Aorta (tissue), 5 donors: ENCODE measurements at places on chromosomes 1 and 21.

DNA sequence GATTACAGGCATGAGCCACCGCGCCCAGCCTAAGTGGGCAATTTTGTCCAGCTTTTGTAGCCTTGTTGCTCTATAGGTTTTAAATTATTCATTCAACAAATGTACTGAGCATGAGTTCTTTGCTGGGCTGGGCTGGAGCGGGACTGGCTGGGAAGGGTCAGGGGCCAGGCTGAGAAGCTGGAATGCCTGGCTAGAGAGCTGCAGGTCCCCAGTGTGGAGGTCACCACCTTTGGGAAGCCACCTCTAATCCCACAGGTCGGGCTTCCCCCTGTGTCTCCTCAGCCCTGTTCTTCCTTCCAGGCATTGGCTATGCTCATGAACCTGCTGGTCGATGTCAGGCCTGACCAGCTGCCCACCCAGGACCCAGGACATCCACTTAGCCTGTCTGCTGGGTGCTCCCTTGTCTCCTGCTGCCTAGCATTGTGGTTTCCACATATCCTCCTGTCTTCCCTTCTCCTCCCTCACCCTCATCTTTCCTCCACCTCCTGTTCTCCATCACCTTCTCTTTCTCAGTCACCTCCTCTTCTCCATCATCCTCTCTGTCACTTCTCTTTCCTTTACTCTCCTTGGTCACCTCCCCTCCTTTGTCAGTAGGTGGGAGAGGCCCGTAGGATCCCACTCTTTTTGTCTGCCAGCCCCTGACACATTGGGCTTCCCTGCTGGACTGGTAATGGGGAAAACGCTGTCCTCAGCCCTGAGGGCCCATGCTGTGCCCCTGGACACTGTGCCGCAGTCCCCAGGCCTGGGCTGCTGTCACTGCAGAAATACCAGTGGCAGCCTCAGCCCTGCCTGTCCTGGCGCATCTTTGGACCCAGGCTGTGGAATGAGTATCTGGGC lies 23.8 kb downstream of the SERINC2 start:
- no peaks in the 10 kb centered on the region for H3K27me3 ChIP-seq
- H3K36me3 ChIP-seq, result no peaks in the 10 kb centered on the region
- no peaks in the 10 kb centered on the region for H3K4me1 ChIP-seq
- no peak overlapping the region for H3K27ac ChIP-seq
- DNase-seq, result no peak

- peaks cover 3% of the 10 kb centered on the region for H3K36me3 ChIP-seq
- no peak overlapping the region for H3K4me3 ChIP-seq
- H3K27ac ChIP-seq, result no peak overlapping the region
- no peak for DNase-seq
- no peaks in the 10 kb centered on the region for H3K27me3 ChIP-seq
Measured at GRCh38 chr1:15719381-15720120, 16.5 kb upstream of the SLC25A34 start.

GRCh38 chr1:114164840-114165543 lies 11.3 kb upstream of the SYT6 start:
- DNase-seq, result no peak
- H3K27me3 ChIP-seq, result no peaks in the 10 kb centered on the region
- H3K4me1 ChIP-seq, result no peaks in the 10 kb centered on the region
- no peak overlapping the region for H3K27ac ChIP-seq
- no peaks in the 10 kb centered on the region for H3K36me3 ChIP-seq

DNA sequence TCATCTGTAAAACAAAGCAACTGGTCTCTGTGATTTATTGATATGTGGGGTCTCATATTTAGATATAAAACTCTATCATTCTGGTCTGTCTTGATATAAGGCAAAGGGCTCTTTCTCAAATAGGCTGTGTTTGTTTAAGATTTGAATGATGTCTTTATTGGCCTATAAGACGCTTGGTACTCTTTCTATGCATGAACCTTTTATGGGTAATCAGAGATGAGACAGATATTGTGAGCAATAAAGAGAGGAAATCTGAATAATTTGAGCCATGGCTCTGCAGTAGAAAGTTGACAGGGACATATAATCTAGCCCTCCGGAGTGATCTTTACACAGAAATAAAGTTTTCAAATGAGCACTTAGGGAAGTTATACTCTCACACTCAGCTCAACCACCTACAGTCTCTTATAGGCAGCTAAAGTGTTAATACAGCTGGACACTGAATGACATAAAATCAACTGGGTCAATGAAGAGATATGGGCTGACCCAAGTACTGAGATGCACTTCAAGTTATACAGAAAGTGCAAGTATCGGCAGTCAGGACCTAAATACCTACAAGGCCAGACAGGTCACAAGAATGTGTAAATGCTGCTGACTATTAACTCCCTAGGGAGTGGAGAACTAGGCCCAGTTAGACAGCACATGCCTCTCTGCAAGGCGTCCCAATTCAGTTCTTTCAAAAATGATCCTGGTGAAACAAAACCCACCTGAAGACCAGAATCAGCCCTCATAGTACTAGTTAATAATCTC lies 111.0 kb downstream of the PTPN14 start:
- peaks cover 2% of the 10 kb centered on the region for H3K4me1 ChIP-seq
- H3K36me3 ChIP-seq, result no peaks in the 10 kb centered on the region
- no peak overlapping the region for H3K4me3 ChIP-seq
- no peak for DNase-seq
- H3K27ac ChIP-seq, result peak overlapping the region; percentile 87

DNA sequence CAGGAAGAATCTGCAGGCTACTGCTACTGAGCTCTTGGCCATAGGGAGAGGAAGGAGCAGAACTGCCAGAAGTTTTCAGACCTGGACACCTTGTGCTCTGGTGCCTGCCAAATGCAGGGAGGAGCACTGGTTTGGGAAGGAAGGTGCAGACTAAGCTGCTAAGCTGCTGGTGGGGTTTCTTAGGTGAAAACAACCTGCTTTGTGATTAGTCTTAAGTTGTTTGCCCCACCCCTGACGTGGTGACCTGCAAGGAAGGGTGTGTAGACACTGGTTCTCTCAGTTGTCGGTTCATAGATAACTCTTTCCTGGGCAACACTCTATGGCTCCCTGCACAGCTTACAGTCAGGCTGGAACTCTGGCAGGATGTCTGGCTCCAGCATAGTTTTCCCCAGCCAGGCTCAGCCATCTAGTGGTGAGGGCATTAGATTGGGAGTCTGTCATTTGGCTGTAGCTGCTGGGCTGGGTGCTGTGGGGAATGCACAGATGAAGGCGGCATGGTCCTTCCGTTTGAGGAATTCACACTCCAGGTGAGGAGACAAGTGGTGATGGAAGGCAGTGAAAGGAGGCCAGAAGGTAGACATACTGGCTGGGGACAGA lies 10.3 kb upstream of the S100A10 start:
- H3K27me3 ChIP-seq, result no peaks in the 10 kb centered on the region
- no peaks in the 10 kb centered on the region for H3K4me1 ChIP-seq
- H3K27ac ChIP-seq, result no peak overlapping the region
- DNase-seq, result no peak
- no peaks in the 10 kb centered on the region for H3K36me3 ChIP-seq

GRCh38 chr1:86739648-86740509 lies 35.5 kb downstream of the SH3GLB1 start:
- peaks cover 2% of the 10 kb centered on the region for H3K36me3 ChIP-seq
- H3K27ac ChIP-seq, result no peak overlapping the region
- no peaks in the 10 kb centered on the region for H3K27me3 ChIP-seq
- no peaks in the 10 kb centered on the region for H3K4me1 ChIP-seq
- no peak for DNase-seq

DNA sequence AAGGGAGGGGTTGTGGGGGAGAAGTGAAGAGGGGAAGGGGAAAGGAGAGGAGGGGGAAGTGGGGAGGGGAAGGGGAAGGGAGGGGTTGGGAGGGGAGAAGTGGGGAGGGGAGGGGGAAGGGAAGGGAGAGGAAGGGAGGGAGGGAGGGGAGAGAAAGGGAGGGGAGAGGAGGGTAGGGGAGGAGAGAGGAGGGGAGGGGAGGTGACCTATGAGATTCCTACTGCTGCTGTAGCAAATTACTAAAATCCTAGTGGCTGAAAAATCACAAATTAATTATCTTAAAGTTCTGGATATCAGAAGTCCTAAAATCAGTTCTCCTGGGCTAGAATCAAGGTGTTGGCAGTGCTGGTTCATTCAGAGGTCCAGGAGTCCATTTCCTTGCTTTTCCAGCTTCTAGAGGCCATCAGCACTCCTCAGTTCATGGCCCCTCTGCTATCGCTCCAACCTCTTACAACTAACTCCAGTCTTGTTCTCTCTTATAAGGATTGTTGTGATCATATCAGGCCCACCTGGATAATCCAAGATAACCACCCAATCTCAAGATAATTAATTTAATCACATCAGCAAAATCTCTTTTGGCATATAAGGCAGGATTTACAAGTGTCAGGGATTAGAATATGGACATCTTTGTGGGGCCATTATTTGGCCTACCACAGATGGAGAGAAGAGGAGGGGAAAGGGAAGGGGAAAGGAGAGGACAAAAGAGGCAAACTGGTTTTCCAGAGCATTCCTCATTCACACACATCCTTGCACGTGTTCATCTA lies 30.4 kb upstream of the KANK4 start:
- no peaks in the 10 kb centered on the region for H3K4me1 ChIP-seq
- H3K36me3 ChIP-seq, result no peaks in the 10 kb centered on the region
- no peak for DNase-seq
- H3K4me3 ChIP-seq, result no peak overlapping the region

GRCh38 chr21:33897739-33898138 lies 17.9 kb downstream of the ATP5PO start:
- no peak for DNase-seq
- no peaks in the 10 kb centered on the region for H3K36me3 ChIP-seq
- no peak overlapping the region for H3K27ac ChIP-seq
- H3K4me1 ChIP-seq, result peaks cover 4% of the 10 kb centered on the region
- H3K4me3 ChIP-seq, result no peak overlapping the region

- peak; percentile 77 for DNase-seq
- H3K27ac ChIP-seq, result no peak overlapping the region
- H3K36me3 ChIP-seq, result no peaks in the 10 kb centered on the region
Measured at GRCh38 chr1:184036517-184036949, 995 bp downstream of the COLGALT2 start.

DNA sequence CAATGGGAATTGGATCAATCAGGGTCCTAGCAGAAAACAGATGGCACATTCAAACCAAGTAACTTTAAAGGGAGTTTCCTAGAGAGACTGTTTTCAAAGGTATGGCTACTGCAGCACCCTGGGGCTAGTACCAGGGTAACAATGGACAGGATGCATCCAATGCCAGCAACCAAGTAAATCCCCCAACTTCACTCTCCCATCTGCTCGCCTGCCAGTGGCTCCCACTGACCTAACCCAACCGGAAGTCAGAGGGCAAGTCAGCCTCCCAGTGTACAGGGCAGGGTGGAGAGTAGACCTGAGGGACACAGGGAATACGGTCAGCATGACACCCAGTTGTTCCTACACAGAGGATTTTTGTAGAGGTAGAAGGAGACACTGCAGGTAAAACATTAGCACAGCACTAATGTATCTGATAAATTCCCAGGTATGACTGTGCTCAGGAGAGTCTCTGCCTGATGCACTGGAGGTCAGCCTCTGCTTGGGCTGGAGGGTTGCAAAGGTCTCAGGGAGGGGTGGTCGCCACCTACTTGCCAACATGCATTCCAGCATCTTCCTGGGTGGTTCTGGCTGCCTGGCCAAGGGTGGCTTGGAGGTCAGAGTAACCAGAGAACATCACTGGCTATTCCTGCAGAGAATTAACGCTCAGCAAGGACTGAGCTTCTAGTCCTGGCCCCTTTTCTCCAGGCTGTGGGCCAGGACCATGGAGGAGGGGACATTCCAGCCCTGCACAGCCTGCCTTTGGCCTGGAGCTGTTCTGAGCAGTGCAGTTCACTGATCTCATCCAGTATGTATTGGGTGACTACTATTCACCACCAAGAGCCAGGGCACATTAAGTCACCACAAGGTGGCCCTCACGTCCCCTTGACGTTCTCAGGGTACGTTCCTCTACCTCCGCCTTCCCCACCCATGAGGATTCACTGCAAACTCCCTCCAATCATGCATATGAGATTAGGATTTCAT lies 5.1 kb upstream of the GJA4 start:
- H3K4me3 ChIP-seq, result no peak overlapping the region
- no peaks in the 10 kb centered on the region for H3K36me3 ChIP-seq
- no peaks in the 10 kb centered on the region for H3K27me3 ChIP-seq
- no peak for DNase-seq
- H3K27ac ChIP-seq, result no peak overlapping the region

DNA sequence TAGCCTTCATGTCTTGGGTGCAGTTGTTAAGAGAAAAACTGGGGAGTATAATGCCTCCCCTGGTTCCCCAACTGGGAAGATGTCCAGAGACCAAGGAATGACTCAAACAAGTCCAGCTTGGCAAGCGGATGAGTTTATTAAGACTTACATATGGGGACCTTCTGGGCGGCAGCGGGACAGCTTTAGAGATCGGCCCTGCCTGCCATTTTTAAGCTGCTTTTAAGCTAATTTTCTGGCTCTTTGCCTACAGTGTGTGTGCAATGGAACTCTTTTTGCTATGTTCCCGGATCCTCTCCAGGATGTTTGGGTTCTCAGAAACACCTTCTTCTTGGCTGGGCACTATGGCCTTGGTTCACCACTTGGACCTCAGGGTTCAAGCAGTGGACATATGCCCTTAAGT lies 99.5 kb downstream of the RYR2 start:
- peak overlapping the region; percentile 80 for H3K27ac ChIP-seq
- no peaks in the 10 kb centered on the region for H3K27me3 ChIP-seq
- peaks cover 6% of the 10 kb centered on the region for H3K4me1 ChIP-seq
- H3K4me3 ChIP-seq, result no peak overlapping the region
- DNase-seq, result no peak

- H3K4me1 ChIP-seq, result no peaks in the 10 kb centered on the region
- no peak for DNase-seq
- H3K27ac ChIP-seq, result no peak overlapping the region
- H3K36me3 ChIP-seq, result no peaks in the 10 kb centered on the region
- H3K4me3 ChIP-seq, result no peak overlapping the region
- no peaks in the 10 kb centered on the region for H3K27me3 ChIP-seq
Measured at GRCh38 chr1:156382561-156382960, 13.6 kb downstream of the RHBG start.

DNA sequence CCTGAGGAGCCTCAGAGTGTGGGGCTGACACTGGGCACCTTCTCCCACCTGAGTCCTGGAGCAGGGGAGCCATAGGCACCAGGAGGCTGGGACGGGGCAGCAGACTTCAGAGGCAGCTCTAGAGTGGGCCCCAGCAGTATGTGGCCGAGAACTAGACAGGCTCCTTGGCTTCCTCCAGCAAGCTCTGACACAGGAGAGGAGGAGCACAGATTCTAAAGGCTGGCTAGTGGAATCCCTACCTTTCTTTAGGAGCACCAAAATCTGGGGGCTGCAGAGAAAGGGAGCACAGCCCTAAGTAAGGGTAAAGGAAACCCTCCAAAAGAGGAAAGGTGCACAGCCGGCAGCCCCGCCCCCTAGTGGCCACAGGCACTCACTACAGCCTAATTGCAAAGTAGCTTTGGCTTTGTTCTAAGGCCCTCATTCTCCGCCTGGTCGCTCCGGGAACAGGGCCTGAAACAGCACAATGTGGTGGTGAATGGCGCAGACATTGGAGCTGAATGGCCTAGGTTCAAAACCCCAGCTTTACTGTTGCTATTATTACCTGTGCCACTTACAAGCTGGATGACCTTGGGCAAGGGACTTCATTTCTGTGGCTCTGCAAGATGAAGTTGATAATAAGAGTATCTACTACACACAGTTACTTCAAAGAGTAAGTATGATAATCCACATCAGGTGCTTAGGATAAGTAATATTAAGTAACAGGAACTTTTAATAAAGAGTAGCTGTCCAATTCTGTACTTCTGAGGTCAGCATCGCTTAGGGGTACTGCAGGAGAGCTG lies 8.8 kb upstream of the GUCA2A start:
- no peak overlapping the region for H3K4me3 ChIP-seq
- no peaks in the 10 kb centered on the region for H3K27me3 ChIP-seq
- no peaks in the 10 kb centered on the region for H3K4me1 ChIP-seq
- DNase-seq, result peak; percentile 60

- DNase-seq, result no peak
- H3K4me1 ChIP-seq, result no peaks in the 10 kb centered on the region
- no peaks in the 10 kb centered on the region for H3K27me3 ChIP-seq
- no peak overlapping the region for H3K27ac ChIP-seq
- H3K36me3 ChIP-seq, result no peaks in the 10 kb centered on the region
Measured at GRCh38 chr1:65821386-65821785, 28.7 kb downstream of the PDE4B start.
